ENCODE measurements at places on chromosomes 7 and 10. TPM values are rescaled to one million over a fixed set of nuclear protein-coding genes. Genes with fewer than 3 reads are reported as not detected.

Gene SMO
- total RNA-seq, result 6.5 TPM

Gene DPP6
- not detected for total RNA-seq

Gene TACC2
- 21.4 TPM for total RNA-seq

Gene CXCL12
- not detected for total RNA-seq

Gene CCDC7
- 2.4 TPM for total RNA-seq

Gene AKR1E2
- total RNA-seq, result 2.3 TPM

Gene PKD2L1
- not detected for total RNA-seq

Gene NKX1-2
- total RNA-seq, result 2.6 TPM

Gene HOXA3
- 2.1 TPM for total RNA-seq

Gene OR9A2
- total RNA-seq, result not detected

Gene STEAP2
- total RNA-seq, result 5.1 TPM

Gene ASB10
- not detected for total RNA-seq

Gene HIP1
- total RNA-seq, result 7.2 TPM

Gene ANXA11
- total RNA-seq, result 81.7 TPM

Gene NPC1L1
- not detected for total RNA-seq

Gene IFIT1B
- not detected for total RNA-seq

Gene KLF6
- total RNA-seq, result 40.5 TPM

Gene TRIM74
- not detected for total RNA-seq

Gene PHYHIPL
- not detected for total RNA-seq

Gene GPNMB
- total RNA-seq, result 2.9 TPM

Gene ASB15
- not detected for total RNA-seq

Gene WASL
- 22.2 TPM for total RNA-seq

Gene BMPER
- 0.11 TPM for total RNA-seq

Gene CPA2
- 0.11 TPM for total RNA-seq

Gene SEMA4G
- 2.1 TPM for total RNA-seq

Gene SCRN1
- total RNA-seq, result 55.0 TPM

Gene PAX4
- not detected for total RNA-seq

Gene UCMA
- not detected for total RNA-seq

Gene IL2RA
- not detected for total RNA-seq

Gene WNT16
- not detected for total RNA-seq

Gene EVX1
- not detected for total RNA-seq

Gene ARHGAP21
- total RNA-seq, result 57.0 TPM

Gene OPN1SW
- total RNA-seq, result not detected

Gene ABCB8
- 53.4 TPM for total RNA-seq

Gene ASIC3
- 1.8 TPM for total RNA-seq

Gene PSMG3
- total RNA-seq, result 103 TPM
